NCI-H2081 (cell line): ENCODE measurements at places on chromosomes 11 and 22.

DNA sequence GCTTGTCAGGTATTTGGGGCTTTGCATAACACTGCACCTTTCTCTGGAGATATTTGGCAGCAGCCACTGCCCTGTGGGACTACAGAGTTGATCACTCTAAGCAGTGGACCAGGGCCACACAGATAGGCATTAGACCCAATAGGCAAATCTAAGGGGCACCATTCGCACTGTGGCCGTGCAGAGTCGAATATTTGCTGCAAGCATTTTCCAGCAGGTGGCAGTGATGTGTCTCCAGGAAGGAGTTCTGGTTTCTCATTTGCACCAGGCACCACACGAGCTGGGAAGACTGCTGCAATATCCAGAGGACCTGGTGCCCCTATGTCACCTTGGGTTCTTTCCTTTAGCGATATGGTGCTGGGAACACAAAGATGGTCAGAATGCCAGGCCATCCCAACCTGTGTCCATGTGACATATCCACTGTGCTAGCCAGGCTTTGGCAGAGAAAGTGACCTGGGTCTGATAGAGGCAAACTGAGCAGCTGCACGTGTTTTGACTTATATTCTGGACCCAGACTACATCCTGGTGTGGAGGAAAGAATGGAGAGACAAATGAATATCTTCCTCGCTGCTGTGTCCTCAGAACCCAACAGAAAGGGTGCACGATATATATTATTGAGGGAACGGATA lies 318.7 kb downstream of the BUD13 start:
- peak; percentile 69 for DNase-seq

GRCh38 chr11:2306452-2306823 lies 4.6 kb downstream of the TSPAN32 start:
- no peak for DNase-seq

GRCh38 chr11:47234669-47235100 lies 13.9 kb downstream of the ACP2 start:
- peak; percentile 90 for DNase-seq

GRCh38 chr11:3217818-3218482 lies 663 bp downstream of the MRGPRG start:
- no peak for DNase-seq

DNA sequence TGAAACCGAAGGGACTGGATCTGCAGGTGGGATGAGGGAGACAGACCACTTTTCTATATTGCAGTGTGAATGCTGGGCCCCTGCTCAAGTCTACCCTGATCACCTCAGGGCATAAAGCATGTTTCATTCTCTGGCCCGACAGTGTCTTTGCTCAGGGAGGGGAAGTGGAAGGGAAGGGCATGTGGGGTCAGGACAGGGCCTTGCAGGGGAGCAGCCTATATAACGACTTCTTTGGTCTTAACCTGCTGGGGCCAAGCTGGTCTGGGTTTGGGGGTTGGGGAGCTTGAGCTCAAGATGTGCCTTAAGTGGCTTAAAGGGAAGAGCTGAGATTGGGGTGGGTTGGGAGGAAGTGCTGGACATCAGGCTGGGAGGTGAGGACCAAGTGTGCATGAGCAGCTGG lies 86.4 kb downstream of the GDPD4 start:
- no peak for DNase-seq

DNA sequence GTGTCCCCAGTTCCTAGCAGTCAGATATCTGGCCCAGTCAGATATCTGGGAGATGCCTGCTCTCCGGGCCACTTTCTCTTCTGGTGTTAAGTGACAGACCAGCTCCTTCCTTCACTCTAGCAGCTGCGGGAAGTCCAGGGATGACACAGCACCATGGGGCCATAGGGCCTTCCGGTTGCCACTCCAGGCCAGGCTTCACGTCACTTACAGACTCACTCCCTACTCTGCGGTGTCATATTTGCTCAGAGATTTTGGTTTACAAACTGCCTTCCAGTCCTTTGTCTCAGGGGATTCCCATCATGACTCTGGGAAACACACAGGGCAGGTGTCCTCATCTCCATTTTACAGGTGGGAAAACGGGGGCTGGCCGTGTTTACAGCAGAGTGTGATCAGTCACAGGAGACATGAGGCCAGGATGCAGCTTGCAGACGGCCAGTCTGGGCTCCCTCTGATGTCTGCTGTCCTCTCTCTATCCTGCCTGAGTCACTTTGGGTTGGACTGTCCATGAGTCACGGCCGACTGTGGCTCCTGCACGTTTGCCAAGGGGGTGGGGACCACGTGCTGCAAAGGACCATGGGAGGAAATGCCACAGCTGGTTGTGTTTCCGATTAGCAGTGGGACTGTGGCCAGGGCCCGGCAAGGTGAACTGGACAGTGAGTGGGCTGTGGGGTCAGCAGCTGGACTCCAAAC lies 8.2 kb upstream of the TBC1D22A start:
- no peak for DNase-seq

DNA sequence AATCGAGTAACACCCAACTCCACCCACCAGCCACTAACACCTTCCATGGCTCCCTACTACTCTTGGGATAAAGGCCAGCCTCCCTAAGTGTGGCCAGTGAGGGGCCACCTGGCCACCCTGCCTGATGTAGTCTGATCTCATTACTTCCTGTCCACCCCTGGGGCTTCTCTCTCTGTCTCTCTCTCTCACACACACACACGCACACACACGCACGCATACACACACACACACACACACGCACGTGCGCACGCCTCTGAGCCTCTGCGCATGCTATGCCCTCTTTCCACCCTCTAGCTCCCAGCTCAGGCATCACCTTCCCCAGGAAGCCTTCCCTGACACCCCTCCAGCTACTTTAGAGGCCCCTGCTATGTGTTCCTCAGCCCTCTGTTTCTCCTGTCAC lies 3.9 kb downstream of the MFNG start:
- no peak for DNase-seq

DNA sequence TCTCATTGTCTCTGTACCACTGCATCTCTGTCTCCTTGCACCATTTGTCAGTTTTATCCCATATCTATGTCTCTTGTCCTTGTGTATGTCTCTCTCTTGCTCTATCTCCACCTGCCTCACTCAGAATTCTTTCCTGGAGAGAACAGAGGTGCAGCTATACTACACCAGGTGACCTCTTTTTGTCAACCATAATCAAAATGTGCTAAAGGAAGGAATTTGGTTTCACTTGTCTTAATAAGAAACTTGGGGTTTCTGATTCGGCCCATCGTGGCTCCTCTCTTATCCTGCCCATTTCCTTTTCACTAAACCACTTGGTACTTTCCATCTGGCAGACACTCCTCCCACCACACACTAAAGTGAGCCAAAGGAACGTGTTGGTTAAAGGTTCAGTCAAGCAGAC lies 2.0 kb upstream of the C11orf42 start:
- DNase-seq, result no peak

- no peak for DNase-seq
Observed at GRCh38 chr22:28920757-28921584, 37.6 kb downstream of the ZNRF3 start.

GRCh38 chr22:43227239-43227630 lies 40.3 kb upstream of the TTLL12 start:
- DNase-seq, result no peak

GRCh38 chr11:108496643-108497256 lies 1.4 kb downstream of the POGLUT3 start:
- no peak for DNase-seq

DNA sequence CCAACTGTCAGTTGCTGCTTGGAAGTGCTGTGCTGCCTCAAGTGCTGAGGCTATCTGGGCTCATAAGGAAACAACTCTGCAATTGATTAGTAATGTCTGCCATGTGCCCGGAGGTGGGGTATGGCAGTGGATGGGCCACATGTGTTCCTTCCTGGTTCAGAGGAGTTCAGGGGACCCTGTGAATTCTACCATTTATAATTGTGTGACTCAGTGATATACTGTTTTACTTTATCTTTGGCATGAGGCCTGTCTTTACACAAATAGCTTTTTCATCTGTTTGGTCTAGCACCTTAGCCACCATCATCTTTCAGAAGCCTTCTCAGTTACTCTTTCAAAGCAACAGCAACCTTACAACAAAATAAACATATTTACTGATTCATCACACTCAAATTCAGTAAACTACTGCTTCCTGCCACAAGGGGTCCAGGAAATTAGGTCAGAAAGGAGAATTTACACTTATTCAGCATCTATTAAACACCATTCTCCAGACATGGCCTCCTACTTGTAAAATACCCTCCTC lies 20.9 kb downstream of the DKK3 start:
- DNase-seq, result no peak
